GM23248 (cell line): ENCODE measurements at places on chromosomes 2 and 18. TPM values are rescaled to one million over a fixed set of nuclear protein-coding genes. Genes with fewer than 3 reads are reported as not detected.

GRCh38 chr2:11286749-11287148, 57.7 kb downstream of the ROCK2 start:
- peak overlapping the region; percentile 49 for H3K27ac ChIP-seq
- peaks cover 6% of the 10 kb centered on the region; the same call in 1 of the 2 replicates for H3K36me3 ChIP-seq
- peak; percentile 67 for DNase-seq
- no peaks in the 10 kb centered on the region for H3K27me3 ChIP-seq
- H3K4me1 ChIP-seq, result peaks cover 9% of the 10 kb centered on the region

The WNT10A gene
- total RNA-seq, result not detected in 2 replicates

The CPO gene
- total RNA-seq, result not detected in 2 replicates

DNA sequence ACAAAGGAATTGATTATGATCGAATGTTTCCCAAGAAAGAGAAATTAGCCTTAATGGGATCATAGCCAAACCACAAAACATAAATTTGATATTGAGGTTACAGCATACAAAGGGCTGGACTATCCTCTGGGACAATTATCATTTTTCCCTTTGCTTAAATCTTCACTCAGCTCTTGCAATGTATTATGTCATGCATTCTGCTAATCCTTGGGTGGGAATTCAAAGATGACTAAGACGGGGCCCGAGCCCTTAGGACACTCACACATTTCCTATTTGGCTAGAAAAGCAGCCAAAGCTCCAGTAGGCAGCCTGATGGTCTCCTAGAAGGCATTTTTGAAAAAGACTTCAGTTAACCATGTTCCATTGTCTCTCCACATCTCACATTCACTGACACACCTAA, 17.2 kb upstream of the NMI start:
- peaks cover 23% of the 10 kb centered on the region for H3K4me1 ChIP-seq
- H3K4me3 ChIP-seq, result no peak overlapping the region
- H3K27ac ChIP-seq, result peak overlapping the region; percentile 15; the same call in 1 of the 2 replicates
- H3K36me3 ChIP-seq, result no peaks in the 10 kb centered on the region
- H3K27me3 ChIP-seq, result no peaks in the 10 kb centered on the region

GRCh38 chr2:10001586-10001985, 41.8 kb upstream of the KLF11 start:
- no peaks in the 10 kb centered on the region for H3K4me1 ChIP-seq
- no peak for DNase-seq
- H3K27me3 ChIP-seq, result no peaks in the 10 kb centered on the region
- no peak overlapping the region for H3K27ac ChIP-seq
- no peak overlapping the region for H3K4me3 ChIP-seq

GRCh38 chr2:75896779-75897366, 186.2 kb upstream of the GCFC2 start:
- peak; percentile 2 for DNase-seq
- H3K27me3 ChIP-seq, result no peaks in the 10 kb centered on the region
- no peaks in the 10 kb centered on the region for H3K4me1 ChIP-seq
- H3K27ac ChIP-seq, result no peak overlapping the region
- no peaks in the 10 kb centered on the region for H3K36me3 ChIP-seq
- H3K4me3 ChIP-seq, result no peak overlapping the region

The PRSS56 gene
- total RNA-seq, result not detected in 2 replicates

- no peaks in the 10 kb centered on the region for H3K36me3 ChIP-seq
- H3K4me3 ChIP-seq, result no peak overlapping the region
- no peak for DNase-seq
- H3K27ac ChIP-seq, result no peak overlapping the region
Measured at GRCh38 chr2:158687315-158687714, 107.8 kb upstream of the DAPL1 start.

DNA sequence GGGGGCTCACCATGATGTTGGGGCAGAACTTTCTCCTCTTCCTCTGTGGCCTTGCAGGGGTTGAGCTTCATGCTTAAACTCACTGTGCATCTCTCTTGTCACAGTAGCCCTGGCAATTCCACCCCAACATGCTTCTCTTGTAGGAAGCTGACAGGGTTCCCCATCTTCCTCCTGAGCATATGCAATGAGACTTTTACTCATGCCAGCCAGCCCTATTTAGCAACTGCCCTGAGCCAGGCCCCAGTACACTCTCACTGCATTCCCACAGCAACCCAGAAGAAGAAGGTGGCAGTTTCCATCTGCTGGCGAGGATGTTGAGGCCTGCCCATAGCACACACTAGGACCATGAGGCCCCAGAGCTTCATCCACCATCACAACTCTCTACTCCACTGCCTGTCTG, 72.2 kb upstream of the TEX51 start:
- H3K36me3 ChIP-seq, result no peaks in the 10 kb centered on the region
- H3K4me1 ChIP-seq, result no peaks in the 10 kb centered on the region
- H3K4me3 ChIP-seq, result no peak overlapping the region
- no peak overlapping the region for H3K27ac ChIP-seq
- H3K27me3 ChIP-seq, result no peaks in the 10 kb centered on the region; the same call in 1 of the 2 replicates
- DNase-seq, result no peak

- no peaks in the 10 kb centered on the region for H3K4me1 ChIP-seq
- no peak for DNase-seq
- no peak overlapping the region for H3K27ac ChIP-seq
- no peak overlapping the region for H3K4me3 ChIP-seq
- peaks cover 16% of the 10 kb centered on the region for H3K36me3 ChIP-seq
Measured at GRCh38 chr2:26380281-26380680, 21.4 kb upstream of the DRC1 start.

The HOXD12 gene
- 0.22 TPM in 1 of 2 replicates, not detected in the other for total RNA-seq

The RHOB gene
- total RNA-seq, result 303 and 305 TPM in 2 replicates

DNA sequence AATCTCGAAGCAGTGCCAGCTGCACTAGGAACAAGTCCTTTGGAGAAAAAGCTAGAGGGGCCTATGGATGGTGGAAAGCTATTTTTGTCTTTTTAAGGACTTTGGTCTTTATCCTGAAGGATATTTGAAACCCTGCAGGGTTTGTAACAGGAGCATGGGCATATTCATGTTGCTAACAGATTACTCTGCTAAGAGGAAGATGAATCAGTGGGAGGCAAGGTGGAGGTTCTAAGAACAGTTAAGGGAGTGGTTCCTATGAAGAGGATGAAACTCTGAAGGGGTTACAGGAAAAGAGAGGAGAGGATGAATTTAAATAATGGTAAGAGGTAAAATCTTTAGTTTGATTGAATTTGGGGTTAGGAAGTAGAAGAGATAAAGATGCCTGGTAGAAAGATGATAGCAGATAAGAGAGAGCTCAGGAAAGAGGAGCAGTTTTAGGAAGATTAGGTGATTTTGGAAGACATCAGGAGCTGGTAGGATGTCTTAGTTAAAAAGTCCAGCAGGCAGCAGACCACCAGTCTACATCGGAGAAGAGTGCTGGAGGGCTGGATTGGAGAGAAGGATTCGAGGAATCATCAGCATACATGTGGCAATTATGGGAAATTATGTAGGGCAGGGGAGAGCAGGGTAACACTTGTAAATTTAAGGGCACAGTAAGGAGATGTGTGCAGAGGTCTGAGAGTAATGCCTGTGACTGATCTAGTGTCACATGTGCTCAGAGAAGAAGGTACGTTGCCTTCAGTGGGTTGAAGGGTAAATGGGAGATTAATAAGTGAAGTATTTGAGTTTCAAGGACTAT, 39.3 kb upstream of the C1GALT1C1L start:
- H3K36me3 ChIP-seq, result no peaks in the 10 kb centered on the region
- no peak for DNase-seq
- H3K4me1 ChIP-seq, result peaks cover 25% of the 10 kb centered on the region

DNA sequence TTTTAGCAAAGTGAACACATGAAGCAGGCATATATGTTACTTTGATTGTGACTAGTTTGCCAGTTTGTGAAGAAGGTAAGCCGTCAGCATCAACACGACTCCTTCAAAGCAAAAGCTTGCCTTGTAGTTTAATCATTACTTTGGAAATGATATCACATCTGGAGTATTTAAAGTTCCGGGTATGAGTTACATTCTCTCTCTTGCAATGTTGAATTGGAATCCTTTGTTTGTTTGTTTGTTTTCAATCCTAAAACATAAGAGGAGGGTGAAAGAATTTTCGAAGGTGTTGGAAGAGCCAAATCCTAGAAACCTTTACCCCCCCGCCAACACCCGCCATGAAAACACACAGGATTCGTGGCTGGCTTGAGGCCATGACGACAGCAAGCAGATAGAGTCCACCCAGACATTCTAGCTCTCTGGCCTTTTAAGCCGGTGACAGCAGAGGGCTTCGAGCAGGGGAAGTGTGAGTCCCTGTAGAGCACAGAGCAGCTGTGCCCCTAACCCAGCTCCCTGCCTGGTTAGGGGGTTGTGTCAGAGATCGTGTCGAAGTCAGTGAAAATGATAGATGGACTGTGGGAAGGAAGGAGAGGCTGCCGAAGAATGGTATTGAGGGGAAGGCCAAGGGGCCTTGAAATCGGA, 103.8 kb upstream of the SMIM21 start:
- H3K27me3 ChIP-seq, result no peaks in the 10 kb centered on the region
- no peak overlapping the region for H3K27ac ChIP-seq
- no peak overlapping the region for H3K4me3 ChIP-seq
- no peaks in the 10 kb centered on the region for H3K4me1 ChIP-seq
- H3K36me3 ChIP-seq, result no peaks in the 10 kb centered on the region
- DNase-seq, result no peak

GRCh38 chr2:134273256-134273983, 19.5 kb downstream of the MGAT5 start:
- no peak overlapping the region for H3K27ac ChIP-seq
- H3K27me3 ChIP-seq, result no peaks in the 10 kb centered on the region
- H3K4me1 ChIP-seq, result 0 out of 2 replicates have a peak, but pooled peaks cover 3% of the 10 kb centered on the region
- H3K36me3 ChIP-seq, result no peaks in the 10 kb centered on the region; the same call in 1 of the 2 replicates

The PROKR1 gene
- total RNA-seq, result 0.11 TPM in 1 of 2 replicates, not detected in the other

The RAB17 gene
- 0.76 and 1.7 TPM in 2 replicates for total RNA-seq
